ENCODE measurements at places on chromosomes 2 and 18. TPM values are rescaled to one million over a fixed set of nuclear protein-coding genes. Genes with fewer than 3 reads are reported as not detected.

The SCN7A gene
- total RNA-seq, result not detected

The MOCOS gene
- not detected for total RNA-seq

DNA sequence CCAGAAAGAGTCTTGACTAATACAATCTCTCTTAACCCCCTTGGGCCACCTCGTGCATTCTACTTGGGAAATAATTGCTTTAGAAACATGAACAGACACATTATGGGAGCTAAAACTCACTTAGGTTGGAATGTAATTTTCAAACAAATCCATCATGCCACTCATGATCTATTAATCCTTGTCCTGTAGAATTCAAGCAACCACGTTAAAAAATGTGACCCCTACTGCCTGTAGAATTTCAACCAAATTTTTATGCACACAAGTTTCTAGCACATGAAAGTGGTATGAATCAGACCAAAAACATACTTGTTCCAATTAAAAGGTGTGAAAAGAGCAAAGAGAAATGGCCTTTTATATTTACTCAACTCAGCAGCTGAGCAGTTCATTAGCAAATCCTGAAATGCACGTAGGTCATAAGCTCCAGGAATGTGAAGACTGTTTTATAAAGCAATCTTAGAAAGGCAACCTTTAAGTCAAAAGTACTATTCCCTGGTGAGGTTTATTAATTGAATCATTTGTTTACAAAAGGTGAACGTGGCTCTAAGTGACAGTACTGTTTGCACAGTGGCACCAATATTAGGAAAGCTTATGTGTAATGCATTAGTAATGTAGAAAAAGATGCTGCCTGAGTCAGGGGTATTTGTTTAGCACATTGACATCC lies 459.4 kb upstream of the UBE2E3 start:
- H3K27ac ChIP-seq, result no peak overlapping the region
- no peaks in the 10 kb centered on the region for H3K4me1 ChIP-seq
- H3K4me3 ChIP-seq, result no peak overlapping the region
- no peaks in the 10 kb centered on the region for H3K36me3 ChIP-seq

DNA sequence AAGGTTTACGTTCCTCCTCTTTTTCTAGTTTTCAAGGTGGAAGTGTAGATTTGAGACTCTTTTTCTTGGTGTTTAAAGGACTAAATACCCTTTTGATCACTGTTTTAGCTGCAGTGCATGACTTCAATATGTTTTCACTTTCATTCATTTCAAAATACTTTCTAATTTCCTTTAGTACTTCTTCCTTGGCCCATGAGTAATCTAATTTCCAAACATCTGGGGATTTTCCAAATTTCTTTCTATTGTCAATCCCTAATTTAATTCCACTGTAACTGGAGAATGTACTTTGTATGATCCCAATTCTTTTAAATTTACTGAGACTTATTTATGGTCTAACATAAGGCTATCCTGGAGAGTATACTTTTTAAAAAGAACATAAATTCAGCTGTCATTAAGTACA lies 3.8 kb upstream of the RHBDD1 start:
- H3K4me3 ChIP-seq, result no peak overlapping the region
- H3K36me3 ChIP-seq, result no peaks in the 10 kb centered on the region
- no peak overlapping the region for H3K27ac ChIP-seq
- H3K27me3 ChIP-seq, result no peaks in the 10 kb centered on the region
- H3K4me1 ChIP-seq, result peaks cover 7% of the 10 kb centered on the region

- no peaks in the 10 kb centered on the region for H3K4me1 ChIP-seq
- H3K27me3 ChIP-seq, result no peaks in the 10 kb centered on the region
- H3K36me3 ChIP-seq, result no peaks in the 10 kb centered on the region
- H3K27ac ChIP-seq, result no peak overlapping the region
- no peak for DNase-seq
These were observed 27.8 kb upstream of the RHOB start for GRCh38 chr2:20419007-20419576.

Data from A673 (cell line).